ENCODE measurements at places on chromosomes 1 and 21. TPM values are rescaled to one million over a fixed set of nuclear protein-coding genes. Genes with fewer than 3 reads are reported as not detected.
A peak's percentile ranks its signal among the peaks of the same experiment; 100 is the strongest.

DNA sequence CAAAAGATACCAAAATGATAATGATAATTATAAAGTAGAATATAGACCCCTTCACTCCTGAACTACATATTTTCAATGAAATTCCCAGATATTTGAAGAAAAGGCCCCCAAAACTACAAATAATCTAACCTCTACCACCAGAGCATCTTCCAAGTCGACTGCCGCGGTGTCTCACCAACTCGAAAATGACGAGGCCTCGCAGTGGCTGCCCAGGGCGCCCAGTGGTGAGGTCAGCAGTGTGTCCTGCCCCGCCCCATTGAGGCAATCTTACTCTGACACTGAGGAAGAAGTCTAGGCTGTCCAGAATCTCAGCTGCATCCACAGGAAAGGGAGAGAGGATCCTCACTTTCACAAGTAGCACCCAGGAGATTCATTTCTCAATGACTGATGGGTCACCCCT lies 5.2 kb downstream of the DUSP10 start:
- no peak for DNase-seq

GRCh38 chr1:154599658-154600057 lies 8.3 kb downstream of the ADAR start:
- DNase-seq, result no peak

OLFML3 gene
- total RNA-seq, result 0.45 TPM

DNA sequence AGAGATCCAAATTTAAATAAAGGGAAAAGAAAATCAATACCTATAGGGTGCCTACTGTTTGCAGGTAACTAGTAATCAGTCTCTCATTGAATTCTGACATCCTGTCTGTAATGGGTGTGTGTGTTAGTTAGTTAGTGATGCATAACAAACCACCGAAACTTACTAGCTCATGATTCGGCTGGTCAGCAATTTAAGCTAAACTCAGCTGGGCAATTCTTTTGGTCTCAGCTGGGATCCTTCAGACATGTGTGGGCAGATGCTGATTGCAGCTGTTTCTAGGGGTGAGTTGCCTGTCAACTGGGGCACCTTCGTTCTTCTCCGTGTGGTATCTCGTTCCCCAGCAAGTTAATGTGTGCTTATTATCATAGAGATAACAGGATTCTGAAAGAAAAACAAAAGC lies 40.2 kb upstream of the ZNF124 start:
- no peak for DNase-seq

AMPD1 gene
- total RNA-seq, result not detected

TBX19 gene
- 0.47 TPM for total RNA-seq

KRTAP13-2 gene
- total RNA-seq, result not detected

DNA sequence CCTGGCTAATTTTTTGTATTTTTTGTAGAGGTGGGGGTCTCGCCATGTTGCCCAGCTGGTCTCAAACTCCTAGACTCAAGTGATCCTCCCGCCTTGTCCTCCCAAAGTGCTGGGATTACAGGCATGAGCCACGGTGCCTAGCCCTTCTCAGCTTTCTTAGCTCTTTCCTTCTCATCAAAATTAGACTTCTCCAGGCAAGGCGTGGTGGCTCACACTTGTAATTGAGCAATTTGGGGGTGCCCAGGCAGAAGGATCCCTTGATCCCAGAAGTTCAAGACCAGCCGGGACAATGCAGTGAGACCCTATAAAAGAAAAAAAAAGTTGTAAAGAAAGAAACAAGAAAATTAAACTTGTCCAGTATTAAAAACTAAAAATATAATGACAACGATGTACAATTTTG lies 112.6 kb upstream of the ERRFI1 start:
- DNase-seq, result no peak

TAF5L gene
- 25.9 TPM for total RNA-seq

RASSF5 gene
- 0.06 TPM for total RNA-seq

AMY1C gene
- not detected for total RNA-seq

DNA sequence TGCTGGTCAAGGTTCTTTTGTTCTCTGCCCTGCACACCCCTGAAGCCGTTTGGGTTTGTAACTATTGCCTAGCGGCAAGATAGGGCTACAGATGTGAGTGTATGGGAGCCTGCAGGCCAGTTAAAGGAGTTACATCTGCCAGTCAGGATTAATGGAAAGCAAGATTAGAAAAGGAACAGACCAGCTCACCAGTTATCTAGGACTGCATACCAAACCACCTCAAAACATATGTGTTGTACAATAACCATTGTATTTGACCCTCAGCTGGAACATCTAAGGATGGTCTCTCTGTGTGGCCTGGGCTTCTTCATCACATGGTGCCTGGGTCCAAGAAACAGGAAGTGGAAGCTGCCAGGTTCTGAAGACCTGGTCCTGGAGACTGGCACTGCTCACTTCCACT lies 52.5 kb upstream of the FBXO28 start:
- no peak for DNase-seq

DNA sequence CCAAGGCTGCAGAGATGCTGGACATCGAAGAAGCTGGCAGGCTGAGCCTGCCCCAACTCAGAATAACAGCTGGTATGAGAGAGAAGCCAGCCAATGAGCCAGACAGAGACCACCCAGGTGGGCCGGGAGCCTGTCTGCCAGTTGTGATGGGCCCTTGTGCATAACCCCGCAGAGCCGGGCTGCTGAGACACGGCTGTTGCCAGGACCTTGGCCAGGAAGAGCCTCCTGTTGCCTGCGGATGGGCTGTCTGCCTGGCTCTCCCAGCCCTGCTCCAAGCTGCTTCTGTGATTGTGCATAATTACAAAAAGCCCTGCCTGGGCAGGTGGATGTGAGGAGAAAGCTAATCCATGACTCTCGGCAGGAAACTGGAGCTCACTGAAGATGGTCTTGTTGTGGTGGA lies 126.5 kb downstream of the CAPN8 start:
- no peak for DNase-seq

DNA sequence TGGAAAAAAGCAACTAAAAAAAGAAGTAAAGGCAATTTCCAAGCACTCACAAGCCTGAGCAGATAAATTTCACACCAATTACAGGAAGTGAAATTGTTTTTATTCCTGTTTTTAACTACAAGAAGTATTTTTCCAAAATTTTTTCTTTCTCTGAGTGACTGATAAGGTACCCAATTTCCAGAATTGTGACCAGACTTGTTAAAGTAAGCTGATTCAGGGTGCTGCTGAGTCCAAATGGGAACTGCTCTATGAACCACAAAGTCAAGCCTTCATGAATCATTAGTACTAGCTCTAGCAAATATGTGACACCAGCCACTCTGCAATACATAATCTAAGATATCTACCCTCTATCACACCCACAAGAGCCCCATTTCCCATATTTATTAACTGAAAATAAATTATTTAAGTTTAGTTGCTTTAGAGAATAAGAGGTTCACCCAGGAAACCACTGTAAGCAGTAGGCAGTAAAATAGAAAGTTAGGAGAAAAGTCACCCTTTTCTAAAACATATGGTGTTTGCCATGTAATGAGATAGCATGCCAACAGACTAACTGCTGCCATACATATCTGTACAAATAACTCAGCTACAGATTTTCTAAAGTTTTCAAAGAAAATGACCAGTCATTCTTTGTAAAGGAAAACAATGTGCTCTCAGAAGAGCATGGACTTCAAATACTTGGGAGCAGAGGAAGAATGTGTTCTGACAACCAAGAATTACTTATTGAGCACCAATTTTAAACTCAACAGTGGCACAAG lies 43.1 kb upstream of the TNFSF18 start:
- DNase-seq, result no peak

DNA sequence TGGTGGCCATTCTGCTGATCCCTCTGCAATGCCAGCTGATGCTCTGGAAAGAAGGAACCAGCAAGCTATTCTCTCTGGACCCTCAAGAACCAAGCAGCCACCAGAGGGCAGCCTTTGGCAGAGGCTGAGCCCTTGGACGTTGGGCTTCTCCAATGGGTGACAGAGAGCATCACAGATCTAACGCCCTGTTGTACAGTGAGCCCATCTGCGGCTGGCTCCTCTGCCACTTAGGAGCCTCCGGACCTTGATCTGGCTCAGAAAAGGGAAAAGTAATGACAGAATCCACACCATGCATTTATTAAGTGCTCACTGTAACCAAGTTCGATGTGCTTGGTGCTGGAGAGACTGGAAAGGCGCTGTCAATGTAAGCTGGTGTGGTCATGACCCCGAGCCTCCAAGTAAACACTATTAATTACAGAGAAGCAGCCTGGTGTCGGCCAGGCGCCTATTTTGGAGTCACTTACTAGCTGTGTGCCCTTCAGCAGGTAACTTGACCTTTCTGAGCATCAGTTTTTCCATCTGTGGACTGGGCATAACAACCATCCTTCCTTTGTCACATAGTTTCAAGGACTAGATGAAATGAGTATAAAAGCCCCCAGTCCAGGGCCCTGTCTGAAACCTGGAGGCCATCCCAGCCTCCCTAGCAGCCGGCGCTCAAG lies 34.9 kb downstream of the ECE1 start:
- DNase-seq, result peak; percentile 82

GRCh38 chr1:17059391-17060305 lies 5.8 kb upstream of the SDHB start:
- DNase-seq, result peak; percentile 56

- DNase-seq, result no peak
These were observed 31.3 kb upstream of the CCN1 start for GRCh38 chr1:85549244-85549643.

- no peak for DNase-seq
These were observed 210.2 kb downstream of the LRRC7 start for GRCh38 chr1:69777971-69778370.

CLCA4 gene
- total RNA-seq, result not detected

GRCh38 chr1:93701629-93702028 lies 20.0 kb upstream of the BCAR3 start:
- DNase-seq, result peak; percentile 38

- DNase-seq, result no peak
These were observed 33.5 kb upstream of the MTR start for GRCh38 chr1:236761397-236762132.

DNA sequence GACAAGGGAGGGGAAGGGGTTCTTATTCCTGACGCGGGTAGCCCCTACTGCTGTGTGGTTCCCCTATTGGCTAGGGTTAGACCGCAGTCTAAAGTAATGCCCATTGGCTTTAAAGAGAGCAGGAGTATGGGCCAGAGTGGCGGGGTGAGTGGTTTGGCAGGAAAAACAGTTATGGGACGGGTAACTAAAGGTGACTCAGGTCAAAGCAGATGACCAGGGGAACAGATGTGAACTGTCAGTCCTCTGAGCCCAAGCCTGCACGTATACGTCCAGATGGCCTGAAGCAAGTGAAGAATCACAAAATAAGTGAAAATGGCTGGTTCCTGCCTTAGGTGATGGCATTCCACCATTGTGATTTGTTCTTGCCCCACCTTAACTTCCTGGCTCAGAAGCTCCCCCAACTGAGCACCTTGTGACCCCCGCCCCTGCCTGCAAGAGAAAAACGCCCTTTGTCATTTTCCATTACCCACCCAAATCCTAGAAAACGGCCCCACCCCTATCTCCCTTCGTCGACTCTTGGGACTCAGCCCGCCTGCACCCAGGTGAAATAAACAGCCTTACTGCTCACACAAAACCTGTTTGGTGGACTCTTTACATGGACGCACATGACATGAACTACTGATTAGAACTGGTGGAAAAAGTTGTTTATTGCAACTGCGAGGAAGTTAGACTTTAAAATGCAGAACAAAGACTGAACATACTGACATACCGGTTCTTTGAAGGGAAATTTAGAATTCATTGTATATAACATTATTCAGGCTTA lies 758 bp upstream of the ATAD3B start:
- no peak for DNase-seq

OR2T2 gene
- not detected for total RNA-seq

CFHR1 gene
- total RNA-seq, result 1.3 TPM

ACTL8 gene
- total RNA-seq, result not detected

CFAP107 gene
- total RNA-seq, result not detected

CADM3 gene
- total RNA-seq, result not detected

DNA sequence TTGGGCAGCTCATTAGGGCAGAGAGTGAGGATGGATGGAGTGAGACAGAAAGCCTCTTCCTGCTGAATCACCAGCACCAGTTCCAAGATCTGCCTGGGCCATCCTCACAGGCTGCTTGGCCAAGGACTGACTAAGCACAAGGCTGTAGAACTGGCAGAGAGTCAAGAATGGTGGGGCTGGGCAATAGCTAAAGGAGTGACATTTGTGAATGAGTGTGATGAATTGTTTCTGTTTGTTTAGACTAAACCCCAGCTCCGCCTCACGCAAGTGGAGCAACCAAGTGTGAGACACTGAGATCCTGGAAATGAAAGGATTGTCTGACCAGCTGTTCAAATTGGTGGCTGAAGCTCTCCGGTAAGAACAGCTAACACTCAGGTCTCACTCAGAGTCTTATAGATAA lies 38.6 kb downstream of the BRINP2 start:
- peak; percentile 99 for DNase-seq

ZNF697 gene
- 3.2 TPM for total RNA-seq

GRCh38 chr1:216653001-216653400 lies 70.2 kb downstream of the ESRRG start:
- DNase-seq, result no peak

GRCh38 chr1:212587016-212587887 lies 21.3 kb upstream of the ATF3 start:
- DNase-seq, result no peak

C1orf167 gene
- total RNA-seq, result 0.14 TPM

DNA sequence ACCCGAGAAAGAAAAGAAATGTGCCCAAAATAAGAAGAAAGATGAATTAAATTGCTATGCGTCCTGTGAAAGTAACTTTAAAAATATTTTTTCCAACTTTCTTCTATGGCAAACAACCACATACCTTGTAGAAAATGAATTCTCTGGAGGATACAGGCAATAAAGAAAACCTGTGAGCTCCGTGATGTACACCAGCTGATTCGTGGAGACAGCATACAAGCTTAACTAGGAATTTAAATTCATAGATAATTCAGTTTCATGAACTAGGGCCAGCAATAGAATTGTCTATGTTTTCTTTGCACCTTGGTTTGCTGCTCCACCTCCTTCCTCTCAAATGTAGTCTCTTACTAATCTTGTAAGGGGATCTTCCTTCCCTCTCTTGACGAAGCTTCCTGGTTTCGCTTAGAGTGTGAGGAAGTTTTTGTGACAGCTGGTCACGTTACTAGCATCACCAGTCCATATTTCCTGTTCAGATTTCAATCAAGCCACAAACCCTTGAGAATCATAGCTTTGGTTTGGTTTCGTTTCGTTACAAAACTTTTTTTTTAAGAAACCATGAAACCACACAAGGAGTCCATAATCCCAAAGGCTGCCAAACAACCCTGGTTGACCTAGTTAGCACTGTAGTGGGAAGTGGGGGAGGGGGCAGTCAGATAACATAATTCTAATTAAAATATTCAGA lies 35.8 kb downstream of the GREM2 start:
- DNase-seq, result peak; percentile 89

- DNase-seq, result no peak
These were observed 49.5 kb downstream of the KIAA1614 start for GRCh38 chr1:180962178-180962577.

GRCh38 chr1:243587823-243588560 lies 262.1 kb downstream of the AKT3 start:
- no peak for DNase-seq

All from NCI-H460 (cell line).